H4 (cell line): ENCODE measurements at places on chromosomes 7 and 10.
A peak's percentile ranks its signal among the peaks of the same experiment; 100 is the strongest.

- no peak for DNase-seq
Observed at GRCh38 chr10:70544431-70545340, 57.9 kb downstream of the PRF1 start.

GRCh38 chr10:44436240-44436639, 51.3 kb upstream of the CXCL12 start:
- DNase-seq: no peak

DNA sequence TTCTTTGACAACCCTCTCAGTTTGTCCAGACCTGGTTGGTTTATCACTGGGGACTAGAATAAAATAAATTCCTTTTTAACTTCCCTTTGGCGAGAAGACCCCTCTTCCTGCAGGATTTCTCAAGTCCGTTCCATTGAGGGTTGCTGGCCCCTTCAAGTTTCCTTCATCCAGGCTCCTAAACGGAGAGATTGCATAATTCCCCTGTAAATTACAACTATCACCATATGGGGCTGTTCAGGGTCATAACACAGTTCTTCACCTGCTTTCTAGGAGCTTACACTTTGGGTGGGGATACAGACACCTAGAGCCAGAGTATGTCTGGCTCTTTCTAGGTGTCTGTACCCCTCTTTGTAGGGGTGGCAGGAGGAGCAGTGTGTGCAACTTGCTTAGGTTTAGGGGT, 3.3 kb upstream of the COPS6 start:
- DNase-seq: no peak

- DNase-seq: peak; percentile 54
Observed at GRCh38 chr7:118104812-118105441, 79.0 kb upstream of the LSM8 start.

GRCh38 chr7:116232920-116233319, 22.6 kb downstream of the TES start:
- peak; percentile 24 for DNase-seq

DNA sequence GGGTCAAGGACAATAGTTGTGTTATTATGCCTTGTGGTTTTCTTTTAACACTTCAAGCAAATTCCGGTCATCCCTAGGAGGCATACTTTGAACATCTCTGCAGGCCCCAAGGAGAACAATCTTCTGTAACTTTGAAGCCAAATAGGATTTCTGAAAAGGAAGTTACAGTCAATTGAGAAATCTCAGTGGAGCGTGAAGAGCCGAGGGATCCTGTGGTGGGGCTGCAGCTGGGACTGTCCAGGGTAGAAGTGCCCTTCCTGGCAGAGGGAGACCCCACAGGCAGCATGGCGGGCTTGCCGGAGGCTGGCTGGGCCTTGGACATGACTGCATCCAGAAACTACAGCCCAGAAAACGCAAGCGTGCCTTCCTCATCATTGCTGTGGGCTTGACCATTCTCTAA, 179.7 kb downstream of the PTPN20 start:
- DNase-seq: no peak

GRCh38 chr7:27221201-27221797, 21.3 kb upstream of the EVX1 start:
- no peak for DNase-seq

DNA sequence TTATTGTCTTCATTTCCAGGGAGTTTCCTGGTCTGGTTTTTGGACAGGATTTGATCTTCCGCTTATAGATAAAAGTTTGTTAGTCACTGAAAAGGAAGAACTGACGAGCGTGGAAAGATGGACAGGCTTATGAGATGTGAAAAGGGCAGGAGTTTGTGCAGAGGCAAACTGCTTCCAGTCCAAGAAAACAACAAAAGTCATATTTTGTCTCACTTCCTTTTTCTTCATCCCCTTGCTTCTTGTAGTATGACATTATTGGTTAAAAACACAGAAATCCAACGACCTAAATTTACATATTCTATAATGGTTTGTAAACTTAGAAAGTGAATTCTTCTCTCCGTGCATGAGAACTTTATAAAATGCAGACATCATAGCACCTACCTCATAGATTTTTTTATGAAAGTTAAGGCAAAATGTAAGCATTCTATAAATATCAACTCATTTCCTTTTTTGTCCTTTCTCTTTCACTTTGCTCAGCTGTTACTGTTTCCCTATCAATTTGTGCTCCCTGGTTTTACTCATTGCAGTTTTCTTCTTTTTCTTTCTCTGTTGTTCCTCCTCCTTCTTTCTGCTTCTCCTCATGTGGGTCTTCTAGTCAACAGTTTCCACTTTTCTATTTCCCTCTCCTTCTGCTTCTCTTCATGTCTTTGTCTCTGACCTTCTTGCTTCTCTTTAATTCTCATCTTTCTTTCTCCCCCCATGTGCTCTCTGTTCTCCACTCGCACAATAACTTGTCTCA, 370.2 kb downstream of the ARL4A start:
- no peak for DNase-seq

DNA sequence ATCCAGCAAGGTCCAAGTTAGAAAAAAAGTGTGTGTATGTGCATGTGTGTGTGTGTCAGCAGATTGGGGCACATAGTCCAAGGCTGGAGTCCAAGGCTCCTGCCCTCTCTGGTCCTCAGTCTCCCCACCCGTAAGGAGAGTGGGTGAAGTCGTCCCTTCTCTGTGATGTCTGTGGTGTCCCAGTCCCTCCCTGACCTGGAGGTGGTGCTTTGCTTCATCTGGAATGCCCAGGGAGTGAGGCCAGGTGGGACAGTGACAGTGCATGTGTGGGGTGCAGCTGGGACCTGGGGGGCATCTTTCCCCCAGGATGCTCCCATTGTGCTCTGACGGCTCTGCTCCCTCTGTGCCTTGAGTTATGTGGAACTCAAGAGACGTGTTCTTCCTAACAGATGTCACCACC, 18.0 kb downstream of the AQP1 start:
- no peak for DNase-seq

GRCh38 chr7:26508917-26509316, 217.3 kb downstream of the SNX10 start:
- DNase-seq: no peak

DNA sequence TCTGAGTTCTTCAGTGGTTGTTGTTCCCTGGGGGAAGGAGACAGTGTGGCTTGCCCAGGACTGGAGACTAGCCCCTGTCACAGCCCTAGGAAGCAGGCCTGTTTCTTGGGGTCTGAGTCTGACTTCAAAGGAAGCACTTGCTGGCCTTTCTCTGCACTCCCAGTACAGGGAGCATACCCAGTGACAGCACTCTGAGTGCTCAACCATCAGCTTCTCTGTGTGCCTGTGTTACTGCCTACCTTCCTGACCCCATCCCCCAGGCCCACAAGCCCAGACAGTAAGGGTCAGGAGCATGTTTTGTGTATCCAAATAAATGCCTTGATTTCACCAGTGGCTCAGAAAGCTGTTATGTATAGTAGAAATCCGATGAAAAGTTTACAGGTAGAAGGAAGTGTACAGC, 48.9 kb downstream of the OGDH start:
- DNase-seq: no peak

GRCh38 chr10:95281206-95281605, 9.6 kb downstream of the PDLIM1 start:
- DNase-seq: no peak
